ENCODE measurements at places on chromosomes 1 and 21.

- ATAC-seq: no peak
Observed at GRCh38 chr1:8424539-8425116, 106.7 kb downstream of the SLC45A1 start.

GRCh38 chr1:151512801-151513625 lies 1.8 kb downstream of the CGN start:
- ATAC-seq: no peak

DNA sequence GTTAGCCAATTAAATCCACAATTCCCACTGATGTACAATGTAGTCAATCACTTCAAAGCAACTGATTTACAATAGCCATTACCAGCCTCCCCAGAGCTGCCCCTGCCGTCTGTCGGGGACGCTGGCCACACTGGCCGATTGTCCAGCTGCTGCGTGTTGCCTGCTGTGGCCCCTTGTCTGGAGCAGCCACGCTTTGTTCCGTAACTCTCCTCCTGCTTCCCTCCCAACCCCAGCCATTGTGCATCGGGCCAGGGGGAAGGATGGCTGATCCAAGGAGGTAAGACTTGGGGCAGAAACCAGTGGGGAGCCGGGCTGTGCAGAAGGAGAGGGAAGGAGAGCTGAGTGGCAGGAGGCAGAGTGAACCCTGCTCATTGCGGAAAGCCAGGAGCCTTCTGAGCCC lies 83.6 kb upstream of the LYST start:
- no peak for ATAC-seq

- ATAC-seq: no peak
Observed at GRCh38 chr21:45736690-45737484, 93.4 kb downstream of the PCBP3 start.

GRCh38 chr1:238099871-238100270 lies 209.1 kb upstream of the ZP4 start:
- no peak for ATAC-seq

GRCh38 chr1:218874801-218875400 lies 298.8 kb upstream of the LYPLAL1 start:
- no peak for ATAC-seq
